ENCODE measurements at places on chromosomes 7 and 10.

DNA sequence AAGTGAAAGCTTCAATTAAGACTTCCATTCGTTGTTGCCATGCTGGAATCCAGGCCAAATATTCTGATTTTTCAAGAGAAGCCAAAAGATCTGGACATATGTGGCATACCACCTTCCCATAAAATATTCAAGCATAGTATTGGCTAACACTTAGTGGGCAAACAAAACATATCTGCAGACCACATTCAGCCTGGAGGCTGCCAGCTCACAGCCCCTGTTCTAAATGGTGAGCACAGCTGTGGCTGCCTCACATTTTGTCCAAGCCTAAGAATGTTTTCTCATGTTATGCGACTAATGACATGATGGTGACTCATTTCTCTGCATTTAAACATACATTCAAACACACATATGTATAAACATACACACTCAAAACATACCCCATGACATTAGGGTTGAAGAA is 10.6 kb upstream of the CALU start:
- no peak for DNase-seq

- DNase-seq = no peak
Measured at GRCh38 chr10:97686301-97686961, 610 bp downstream of the AVPI1 start.

GRCh38 chr10:129385600-129385999 is 81.4 kb upstream of the MGMT start:
- DNase-seq = no peak

DNA sequence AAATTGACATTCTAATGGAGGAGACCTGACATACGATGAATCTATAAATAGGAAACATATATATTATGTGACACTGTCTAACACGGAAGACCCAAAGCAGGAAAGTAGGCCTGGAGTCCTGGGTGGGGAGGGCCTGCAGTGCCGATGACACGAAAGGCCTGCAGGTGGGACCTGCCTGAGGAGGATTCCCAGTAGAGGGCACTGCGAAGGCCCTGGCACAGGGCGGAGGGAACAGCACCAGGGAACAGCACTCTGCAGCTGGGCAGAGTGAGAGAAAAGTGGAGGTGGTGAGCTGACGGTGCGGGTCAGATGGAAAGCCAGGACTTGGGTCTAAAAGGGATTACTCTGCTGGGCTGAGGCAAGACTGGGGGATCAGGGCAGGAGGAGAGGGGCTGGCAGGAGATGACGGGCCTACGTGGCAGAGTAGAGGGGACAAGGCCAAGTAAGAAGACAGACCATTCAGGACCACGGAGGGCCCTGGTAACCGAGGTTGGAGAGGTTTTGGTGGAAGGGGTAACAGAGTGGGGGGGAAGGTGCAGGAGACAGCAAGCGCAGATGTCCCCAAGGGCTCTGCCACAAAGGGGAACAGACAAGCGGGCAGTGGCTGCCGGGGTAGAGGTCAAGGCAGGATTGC is 8.1 kb downstream of the ZNF746 start:
- no peak for DNase-seq

DNA sequence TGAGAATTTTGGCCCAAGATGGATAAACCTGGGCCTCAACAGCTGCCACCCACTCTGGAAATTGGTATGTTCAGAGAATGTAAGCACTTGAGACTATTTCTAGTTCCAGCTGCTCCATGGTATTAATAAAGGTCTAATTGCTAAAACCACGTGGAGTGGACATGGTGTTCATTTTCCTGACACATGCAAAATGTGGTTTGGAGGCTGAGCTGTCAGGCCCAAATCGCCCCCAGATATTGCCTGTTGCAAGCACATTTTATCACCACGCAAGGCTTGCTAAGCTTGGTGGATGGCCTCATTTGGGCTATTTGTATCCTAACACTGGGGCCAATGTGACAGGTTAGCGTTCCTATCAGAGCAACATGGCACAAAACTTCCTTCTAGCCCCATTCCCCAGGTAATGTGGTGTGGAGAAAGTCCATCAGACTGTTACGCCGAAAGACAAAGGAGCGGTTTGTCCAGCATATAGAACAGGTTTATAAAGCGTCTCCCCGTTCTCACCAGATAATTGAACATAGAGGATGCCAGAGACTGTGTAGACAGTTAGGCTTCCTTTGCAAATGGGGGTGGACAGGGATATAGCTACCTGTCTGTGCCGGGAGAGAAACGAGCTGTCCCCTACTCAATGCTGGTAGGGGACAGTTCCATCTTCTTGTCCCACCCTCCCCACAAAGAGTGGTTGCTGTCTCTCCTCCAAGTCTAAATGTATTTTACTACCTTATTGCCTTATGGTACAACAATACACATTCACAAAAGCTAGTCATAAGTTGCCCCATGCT is 78.0 kb upstream of the ANKRD1 start:
- DNase-seq = no peak

DNA sequence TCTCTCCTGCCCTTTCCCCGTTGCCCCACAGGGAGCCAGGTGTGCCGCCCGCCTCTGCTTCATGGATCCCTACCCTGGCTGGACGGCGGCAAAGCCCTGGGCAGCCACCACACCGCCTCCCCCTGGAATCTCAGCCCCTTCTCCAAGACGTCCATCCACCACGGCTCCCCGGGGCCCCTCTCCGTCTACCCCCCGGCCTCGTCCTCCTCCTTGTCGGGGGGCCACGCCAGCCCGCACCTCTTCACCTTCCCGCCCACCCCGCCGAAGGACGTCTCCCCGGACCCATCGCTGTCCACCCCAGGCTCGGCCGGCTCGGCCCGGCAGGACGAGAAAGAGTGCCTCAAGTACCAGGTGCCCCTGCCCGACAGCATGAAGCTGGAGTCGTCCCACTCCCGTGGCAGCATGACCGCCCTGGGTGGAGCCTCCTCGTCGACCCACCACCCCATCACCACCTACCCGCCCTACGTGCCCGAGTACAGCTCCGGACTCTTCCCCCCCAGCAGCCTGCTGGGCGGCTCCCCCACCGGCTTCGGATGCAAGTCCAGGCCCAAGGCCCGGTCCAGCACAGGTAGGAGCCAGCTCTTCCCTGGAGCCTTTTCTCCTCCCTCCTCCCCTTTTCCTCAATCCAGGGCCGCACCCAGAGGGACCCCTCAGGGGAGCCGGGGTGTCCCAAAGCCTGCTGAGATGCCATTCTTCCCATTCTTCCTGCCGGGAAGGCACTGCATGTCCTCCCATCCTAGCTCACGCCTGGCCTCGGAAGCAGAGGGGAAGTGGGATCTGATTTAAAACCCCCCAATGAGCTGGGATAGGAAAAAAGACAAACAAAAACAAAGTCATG is 4.0 kb downstream of the GATA3 start:
- no peak for DNase-seq

- no peak for DNase-seq
Measured at GRCh38 chr10:133128126-133129070, 31.6 kb upstream of the KNDC1 start.

DNA sequence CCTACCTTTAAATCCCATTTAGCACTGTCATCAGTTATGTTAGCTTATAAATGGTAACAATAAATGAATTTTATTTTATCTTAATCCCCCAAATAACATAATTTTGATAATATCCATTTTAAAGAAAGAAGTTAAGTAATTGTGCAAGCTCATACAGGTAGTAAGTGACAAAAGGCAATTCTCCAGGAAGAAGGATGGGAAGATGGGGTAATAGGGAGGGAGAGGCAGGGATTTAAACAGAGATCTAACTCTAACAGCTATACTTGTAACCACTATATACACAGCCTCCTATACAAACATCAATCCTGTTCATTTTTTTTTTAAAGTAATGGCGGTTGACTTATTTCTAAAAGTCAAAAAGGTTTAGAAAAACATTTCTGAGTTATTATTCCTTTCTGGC is 119.4 kb downstream of the SGMS1 start:
- DNase-seq = no peak

DNA sequence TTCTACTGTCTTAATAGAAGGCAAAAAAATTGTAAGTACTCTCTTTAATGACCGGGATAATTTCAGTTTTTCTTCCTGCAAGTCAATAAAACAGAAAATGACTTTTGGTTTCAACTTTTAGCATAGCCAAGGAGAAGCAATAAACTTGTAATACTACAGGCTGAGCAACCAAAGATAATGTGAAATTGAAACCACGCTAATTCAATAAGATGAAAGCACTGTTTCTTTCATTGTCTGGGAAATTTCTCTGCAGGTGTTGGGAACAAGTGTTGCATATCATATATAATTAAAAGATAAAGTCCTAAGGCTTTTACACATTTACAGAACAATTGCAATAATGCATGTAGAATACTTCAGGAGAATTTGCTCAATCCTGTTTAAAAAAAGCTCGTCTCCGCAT is 462.3 kb downstream of the PAXIP1 start:
- DNase-seq = no peak

- DNase-seq = no peak
Measured at GRCh38 chr7:121398246-121398645, 2.1 kb upstream of the FAM3C start.

GRCh38 chr10:111200505-111201186 is 123.8 kb downstream of the ADRA2A start:
- DNase-seq = no peak

DNA sequence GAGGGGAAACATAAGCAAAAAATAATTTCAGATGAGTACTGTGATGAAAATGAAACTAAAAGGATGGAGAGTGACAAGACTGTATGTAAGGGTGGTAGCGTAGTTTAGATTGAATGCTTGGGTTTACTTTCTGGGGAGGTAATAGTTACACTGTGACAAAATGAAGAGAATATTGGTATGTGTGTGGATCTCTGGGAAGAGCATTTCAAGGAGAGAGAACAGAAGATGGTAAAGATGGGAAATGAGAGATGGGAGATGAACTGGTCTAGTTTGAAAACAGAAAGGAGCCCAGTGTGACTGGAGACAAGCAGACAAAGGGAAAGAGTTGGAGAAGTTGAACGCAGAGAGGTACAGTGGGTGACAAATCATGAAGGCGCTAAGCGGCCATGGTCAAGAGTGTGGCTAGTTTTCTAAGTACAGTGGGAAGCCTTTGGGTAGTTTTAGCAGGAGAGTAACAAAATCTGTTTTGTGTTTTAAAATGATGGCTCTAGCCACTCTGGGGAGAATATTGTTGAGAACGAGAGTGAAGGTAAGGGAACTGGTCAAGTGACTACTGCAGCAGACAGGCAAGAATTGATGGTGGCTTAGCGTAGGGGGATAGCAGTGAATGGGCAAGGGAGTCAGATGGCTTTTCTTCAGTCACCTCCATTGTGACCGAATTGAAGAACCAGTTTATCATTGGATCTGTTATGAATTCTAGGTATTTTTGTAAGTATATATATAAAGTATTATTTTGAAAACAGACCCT is 22.6 kb downstream of the PALS2 start:
- DNase-seq = no peak

DNA sequence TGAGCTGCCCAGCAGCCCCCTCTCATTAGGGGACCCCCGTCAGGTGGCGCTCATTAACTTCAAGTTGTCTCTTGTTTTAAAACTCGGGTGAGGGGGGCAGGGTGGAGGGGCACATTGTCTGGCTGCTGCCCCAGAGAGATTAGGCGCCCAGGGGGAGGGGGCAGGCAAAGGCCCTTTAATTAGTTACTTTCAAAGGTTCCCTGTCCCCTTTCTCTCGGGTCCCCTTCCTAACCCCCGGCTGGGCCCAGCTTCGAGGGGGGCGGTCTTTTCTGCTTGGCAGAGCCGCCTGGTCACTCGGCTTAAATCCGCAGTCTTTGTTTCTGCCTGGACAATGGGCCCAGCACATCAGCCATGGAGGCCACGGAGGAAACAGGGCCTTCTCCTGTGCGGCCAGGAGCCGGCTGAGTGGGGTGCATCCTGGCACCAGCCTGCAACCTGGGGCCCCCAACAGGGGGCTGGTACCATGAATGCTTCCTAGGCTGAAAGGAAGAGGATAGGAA is 38.9 kb upstream of the SLF2 start:
- no peak for DNase-seq

GRCh38 chr7:133742709-133743538 is 384.2 kb upstream of the LRGUK start:
- DNase-seq = no peak

DNA sequence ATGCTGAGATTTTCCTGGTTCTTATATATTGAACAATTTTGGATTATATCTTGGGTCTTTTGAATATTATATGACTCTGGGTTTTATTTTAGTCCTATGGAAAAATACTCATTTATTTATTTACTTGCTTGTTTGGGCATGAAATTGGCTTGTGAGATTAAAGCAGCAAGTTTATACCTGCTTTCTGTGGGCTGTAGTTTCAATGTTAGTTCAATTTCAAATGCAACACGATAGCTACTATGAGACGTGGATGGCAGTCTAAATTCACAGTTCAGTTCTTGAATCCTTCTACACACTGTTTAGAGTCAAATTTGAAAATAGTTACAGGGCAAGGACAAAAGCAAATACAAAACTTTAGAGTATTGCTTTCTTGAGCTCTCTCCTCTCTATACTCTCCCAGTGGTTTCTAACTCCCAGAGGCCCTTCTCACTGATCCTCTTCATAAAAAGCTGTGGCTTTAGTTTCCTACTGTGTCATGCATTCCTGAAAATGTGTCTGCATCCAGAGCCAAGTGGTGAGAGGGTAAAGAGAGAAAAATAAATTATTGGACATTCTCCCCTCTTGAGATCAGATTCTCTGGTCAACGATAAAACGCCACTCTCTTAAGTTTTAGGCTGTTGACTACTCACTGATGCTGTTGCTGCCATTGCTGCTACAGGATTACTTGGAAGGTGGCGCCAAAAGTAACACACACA is 34.4 kb downstream of the POLR1F start:
- no peak for DNase-seq

GRCh38 chr10:21329995-21330627 is 195.4 kb downstream of the SKIDA1 start:
- no peak for DNase-seq

DNA sequence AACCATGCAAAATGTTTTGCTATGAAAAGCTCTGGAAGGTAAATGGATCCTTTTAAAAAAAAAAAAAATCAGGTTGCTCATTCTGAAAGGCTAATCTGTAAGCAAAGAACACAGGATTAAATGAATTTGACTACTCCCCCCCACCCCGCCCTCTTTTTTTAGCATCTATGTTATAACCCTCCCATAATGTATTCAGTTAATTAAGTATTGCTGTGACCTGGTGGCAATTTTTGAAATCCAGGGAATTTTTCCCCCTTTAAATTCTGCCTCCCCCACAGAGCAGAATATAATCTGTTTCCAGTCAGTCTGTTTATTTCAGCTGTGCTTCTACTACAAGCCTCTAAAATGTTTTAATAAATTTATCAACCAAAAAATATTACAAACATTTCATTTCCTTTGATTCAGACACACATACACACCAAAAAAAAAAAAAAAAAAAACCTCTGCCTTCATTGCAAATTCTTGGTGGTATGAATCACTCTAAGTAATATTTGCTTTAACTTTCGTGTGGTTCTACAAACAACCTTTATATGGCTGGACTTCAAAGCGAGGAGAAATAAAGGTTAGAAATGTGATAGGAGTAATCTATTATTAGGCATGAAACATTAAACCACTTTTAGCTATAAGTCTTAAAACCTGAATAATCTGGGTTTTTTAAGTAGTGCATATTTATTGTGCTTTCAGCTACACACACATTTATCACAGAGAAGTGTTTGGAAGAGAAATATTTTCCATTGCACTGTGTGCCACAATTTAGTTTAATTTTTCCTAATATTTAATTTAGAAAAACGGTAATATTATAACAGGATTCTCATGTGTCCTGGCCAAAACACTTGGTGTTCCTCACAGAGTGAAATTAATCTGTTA is 64.4 kb upstream of the ARID5B start:
- DNase-seq = no peak

All from glutamatergic neuron (in vitro differentiated cells).